Epithelial cell of esophagus (primary cell): ENCODE measurements at places on chromosomes 16 and 17.

- DNase-seq: no peak
These were observed 58.2 kb downstream of the IL21R start for GRCh38 chr16:27460213-27460612.

DNA sequence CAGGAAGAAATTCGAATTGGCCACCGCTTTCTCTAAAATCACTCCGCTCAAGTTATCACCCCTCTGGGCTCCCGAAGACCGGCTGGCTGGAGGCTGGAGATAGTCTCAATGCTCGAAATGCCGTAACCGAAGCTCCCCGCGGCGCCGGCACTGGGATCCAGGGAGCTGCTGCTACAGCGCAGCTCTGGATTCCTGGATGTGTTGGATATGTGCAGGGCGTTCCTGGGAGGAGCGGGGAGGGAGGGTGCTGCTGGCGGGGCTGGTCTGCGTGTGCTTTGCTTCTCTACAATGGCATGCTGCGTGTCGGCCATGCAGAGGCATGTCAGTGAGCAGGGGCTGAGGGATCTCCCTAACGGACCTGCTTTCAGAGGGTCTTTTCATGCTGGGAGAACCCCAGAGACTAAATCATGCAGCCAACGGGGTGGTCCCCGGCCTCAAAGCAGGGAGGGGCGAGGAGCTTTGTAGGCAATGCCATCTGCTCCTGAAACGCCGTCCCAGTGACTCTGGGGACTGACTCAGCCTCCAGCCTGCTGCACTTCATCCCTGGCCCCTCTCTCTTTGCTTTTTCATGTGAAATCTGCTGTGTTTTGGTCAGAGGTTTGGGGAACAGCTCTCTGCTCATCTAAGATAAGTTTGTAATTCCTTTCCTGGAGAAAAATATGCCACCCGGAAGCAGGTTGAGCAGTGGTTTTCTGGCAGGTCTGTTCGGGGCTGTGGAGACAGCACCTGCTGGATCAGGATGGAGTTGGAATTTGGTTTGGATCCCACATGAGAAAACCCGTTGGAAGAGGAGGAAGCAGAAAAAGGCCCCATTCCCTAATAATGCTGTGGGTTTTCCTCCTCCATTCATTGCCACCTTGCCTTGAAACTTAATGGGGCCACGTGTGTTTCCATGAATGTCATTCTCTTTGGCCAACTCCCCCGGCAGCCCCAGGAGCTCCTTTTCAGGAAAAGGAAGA lies 311.4 kb downstream of the SEC14L1 start:
- DNase-seq: peak; percentile 83

GRCh38 chr16:71492786-71493185 lies 3.7 kb upstream of the ZNF19 start:
- no peak for DNase-seq

DNA sequence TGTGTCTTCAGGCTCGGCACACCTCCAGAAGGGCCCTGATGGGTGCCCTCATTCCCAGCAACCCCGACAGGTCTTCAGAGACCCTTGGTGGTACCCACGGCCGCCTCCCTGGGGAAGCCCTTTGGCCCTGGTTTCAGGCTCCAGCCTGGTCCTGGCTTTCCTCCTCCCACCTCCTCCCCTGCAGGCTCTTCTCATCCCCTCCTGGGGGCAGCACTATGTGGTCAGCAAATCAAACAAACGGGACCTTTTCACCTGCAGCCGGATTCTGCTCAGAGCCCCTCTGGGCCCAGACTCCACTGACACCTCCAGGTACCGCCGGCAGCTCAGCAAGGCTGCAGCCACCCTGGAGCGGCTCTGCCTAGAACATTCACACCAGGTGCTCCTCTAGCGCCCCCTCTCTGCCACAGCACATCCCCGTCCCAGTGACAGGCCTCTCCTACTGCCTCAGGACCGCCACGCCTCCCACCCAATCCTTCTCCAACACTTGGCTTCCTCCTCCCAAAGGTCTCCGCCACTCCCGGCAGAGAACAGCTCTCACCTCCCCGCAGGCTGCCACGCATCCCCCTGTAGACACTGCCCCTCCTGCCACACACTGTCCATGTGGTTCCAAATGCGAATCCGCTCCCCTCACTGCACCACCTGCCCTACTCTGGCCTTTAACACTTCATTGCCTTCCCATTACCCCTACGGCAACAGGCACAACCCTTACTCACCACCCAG lies 12.0 kb downstream of the CORO7 start:
- peak; percentile 69 for DNase-seq

GRCh38 chr16:29694384-29695195 lies 15.6 kb downstream of the QPRT start:
- DNase-seq: no peak

- no peak for DNase-seq
These were observed 4.2 kb upstream of the CCNF start for GRCh38 chr16:2425008-2425518.

DNA sequence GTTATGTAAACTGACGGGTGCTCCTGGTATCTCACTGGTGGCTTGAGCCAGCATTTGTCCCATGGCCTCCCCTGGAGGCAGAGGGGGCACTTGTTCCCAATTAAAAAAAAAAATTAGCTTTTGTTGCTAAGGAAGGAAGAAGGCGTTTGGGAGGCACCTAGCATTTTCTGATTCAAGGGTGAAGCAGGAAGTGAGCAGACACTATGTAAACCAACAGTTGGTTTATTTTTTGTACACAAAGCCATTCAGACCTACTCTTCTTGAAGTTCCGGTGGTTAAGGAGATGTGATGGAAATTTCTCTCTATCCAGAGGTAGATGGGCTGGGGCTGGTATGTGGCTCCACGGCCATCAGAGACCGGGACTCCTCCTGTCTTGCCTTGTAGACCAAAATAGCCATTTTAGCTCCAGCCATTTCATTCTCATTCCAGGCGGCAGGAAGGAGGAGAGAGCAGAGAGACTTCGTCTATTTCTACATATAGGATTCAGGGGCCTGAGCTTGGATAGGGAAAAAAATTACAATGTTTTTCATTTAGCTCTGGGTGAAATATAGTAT lies 103.0 kb downstream of the SNX29 start:
- no peak for DNase-seq

GRCh38 chr17:78583091-78583490 lies 5.9 kb upstream of the DNAH17 start:
- peak; percentile 36 for DNase-seq

DNA sequence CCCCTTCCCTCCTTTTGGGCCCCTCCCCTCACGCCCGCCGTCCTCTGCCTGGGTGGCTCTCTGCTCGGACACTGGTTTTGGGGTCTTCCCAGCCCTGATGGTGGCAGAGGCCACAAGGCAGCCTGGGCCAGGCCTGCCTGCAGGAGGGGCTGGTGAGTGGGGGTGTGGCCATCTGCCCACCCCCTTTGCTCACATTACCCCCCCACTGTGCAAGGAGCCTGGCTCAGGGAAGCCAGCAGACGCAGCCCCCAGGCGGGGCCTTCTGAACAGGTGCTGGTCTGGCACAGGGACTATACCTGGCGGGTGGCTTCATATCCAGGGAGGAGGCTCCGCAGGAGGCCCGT lies 10.7 kb upstream of the ZFPM1 start:
- no peak for DNase-seq

GRCh38 chr16:4318451-4318910 lies 2.6 kb downstream of the GLIS2 start:
- no peak for DNase-seq

- no peak for DNase-seq
These were observed at the start of gene SLC5A10 for GRCh38 chr17:18951941-18952842. SLC5A10 (plus strand) TSS chr17:18952165; CDS start chr17:18952206, 41 bp downstream.

- no peak for DNase-seq
These were observed 14.8 kb upstream of the PLK1 start for GRCh38 chr16:23663918-23664317.

DNA sequence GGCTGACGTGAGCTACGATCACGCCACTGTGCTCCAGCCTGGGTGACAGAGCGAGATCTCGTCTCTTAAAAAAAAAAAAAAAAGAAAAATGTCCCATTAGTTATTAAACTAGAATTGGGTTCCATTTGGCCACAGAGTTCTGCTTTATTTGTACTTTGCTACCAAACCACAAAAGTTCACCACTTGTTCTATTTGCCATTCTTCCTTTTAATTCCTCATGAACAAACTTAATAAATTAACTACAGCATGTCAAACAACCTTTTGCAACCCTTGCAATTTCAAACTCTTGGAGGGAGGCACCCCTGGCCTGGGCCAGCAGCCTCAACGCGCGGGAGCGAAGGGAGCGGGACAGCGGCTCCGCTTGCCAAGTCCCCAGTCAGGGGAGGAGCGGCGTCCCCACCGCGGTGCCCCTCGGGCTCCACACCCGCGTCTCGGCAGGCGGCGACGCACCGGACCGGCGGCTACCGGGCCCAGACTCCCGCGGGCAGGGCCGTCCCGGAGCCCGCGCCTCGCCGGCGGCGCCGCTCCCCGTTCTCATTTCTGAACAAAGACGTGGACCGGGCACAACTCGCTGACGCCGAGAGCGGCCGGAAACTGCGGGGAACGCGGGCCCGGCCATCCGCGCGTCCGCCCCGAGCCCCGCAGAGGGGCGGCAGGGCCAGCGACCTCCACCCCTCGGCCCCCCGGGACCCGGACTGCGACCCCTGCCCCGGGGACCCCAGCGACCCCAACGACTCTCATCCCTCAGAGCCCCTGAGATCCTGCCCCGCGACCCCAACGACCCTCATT lies 775 bp downstream of the CYTH1 start:
- peak; percentile 34 for DNase-seq

- DNase-seq: no peak
These were observed 5.7 kb upstream of the PMP22 start for GRCh38 chr17:15270628-15271381.

- DNase-seq: no peak
These were observed 6.7 kb upstream of the CIITA start for GRCh38 chr16:10870137-10870776.

- DNase-seq: peak; percentile 18
These were observed 18.3 kb upstream of the CCL5 start for GRCh38 chr17:35898283-35899070.
